Right cardiac atrium (tissue), 5 donors: ENCODE measurements at places on chromosomes 12 and 14.

GRCh38 chr14:65479386-65479785, 66.9 kb downstream of the FUT8 start:
- no peak for DNase-seq

GRCh38 chr12:131928080-131928710, 881 bp upstream of the PUS1 start:
- peak; percentile 71 for DNase-seq

GRCh38 chr14:61101803-61102548, 120.9 kb downstream of the SLC38A6 start:
- no peak for DNase-seq

- no peak for DNase-seq
Observed at GRCh38 chr12:4421590-4422031, 24.0 kb downstream of the FGF6 start.

- DNase-seq: peak; percentile 81
Observed at GRCh38 chr14:76926521-76927251, 100.5 kb downstream of the LRRC74A start.
